ENCODE measurements at places on chromosomes 3 and 15.

DNA sequence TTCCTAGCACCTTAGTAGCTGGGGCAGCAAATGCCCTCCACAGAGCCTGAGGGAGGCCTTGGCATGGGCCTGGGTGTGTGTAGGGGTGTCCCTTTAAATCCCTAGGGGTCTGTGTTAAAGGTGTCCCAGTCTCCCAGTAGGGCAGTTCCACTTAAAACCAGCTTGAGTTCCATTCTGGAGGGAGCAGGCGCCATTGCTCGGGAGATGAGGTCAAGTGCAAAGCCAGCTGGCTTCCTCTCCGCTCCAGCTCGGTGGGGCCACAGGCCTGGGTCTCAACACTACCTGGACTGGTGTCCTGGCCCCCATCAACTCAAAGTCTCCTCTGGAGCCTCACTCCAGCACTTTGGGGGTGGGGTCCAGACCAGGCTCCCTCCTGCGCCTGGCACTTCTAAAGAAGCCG lies 25.2 kb downstream of the FEM1B start:
- no peak for DNase-seq

DNA sequence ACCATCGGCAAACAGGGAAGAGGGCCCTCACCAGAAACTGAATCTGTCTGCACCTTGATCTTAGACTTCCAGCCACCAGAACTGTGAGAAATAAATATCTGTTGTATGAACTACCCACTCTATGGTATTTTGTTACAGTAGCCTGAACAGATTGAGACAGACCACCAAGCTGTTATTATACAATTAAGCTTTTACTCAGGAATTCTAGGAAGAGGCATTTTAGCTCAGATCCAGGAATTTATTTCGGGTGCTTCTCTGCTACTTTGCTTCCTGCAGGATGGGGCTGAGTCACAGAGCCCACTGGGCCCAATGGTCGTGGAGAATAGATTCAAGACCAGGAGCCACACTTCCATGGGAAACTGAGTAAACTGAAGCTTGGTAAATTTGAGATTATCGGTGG lies 145.5 kb upstream of the PFN2 start:
- no peak for DNase-seq

DNA sequence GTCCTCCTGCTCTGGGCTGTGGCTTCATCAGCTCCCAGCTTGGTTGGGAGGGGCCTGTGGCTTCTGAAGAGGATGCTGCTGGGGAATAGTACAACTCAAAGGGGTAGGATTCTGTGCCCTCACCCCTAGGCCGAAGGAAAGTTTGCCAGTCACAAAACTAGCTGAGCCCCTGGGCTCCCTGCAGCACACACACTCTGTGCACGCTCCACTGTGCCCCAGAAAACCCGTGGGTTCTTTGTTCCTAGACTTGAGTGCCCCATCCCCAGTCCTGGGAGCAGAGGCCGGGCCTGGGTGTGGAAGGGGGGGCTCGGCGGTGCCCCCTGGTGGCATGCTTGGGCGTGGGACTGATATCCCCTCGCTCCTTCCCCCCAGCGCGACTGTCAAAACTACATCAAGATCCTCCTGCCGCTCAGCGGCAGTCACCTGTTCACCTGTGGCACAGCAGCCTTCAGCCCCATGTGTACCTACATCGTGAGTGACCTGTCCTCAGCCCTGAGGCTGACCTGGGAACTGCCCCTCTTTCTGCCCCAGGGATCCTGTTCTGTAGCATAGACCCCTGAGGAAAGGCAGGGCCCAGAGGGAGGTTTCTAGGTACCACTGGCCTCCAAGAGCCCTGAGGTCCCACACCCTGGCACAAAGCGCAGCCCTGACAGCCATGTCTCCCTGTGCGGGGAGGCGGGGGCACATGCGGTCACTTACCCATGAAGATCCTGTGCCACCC lies 14.2 kb downstream of the CIB1 start:
- DNase-seq = no peak

DNA sequence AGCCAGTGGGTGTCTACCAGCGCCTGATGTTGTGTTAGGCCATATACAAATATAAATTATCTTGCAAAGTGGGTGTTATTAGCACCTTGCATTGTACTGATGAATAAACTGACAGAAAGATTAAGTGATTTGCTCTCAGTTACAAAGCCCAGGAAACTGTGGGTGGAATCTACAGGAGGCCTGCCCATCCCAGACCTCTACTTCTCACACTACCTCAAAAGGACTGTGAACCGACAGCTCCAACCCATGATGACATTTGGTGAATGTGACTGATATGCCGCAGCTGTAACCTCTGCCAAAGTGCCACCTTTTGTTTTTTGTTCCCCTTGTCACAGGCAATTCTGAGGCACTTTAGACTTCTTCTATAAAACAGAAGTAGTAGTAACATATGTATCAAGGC lies 43.7 kb upstream of the KCNMB2 start:
- DNase-seq = no peak

- DNase-seq = no peak
Measured at GRCh38 chr3:36459177-36459576, 78.9 kb downstream of the STAC start.

- no peak for DNase-seq
Measured at GRCh38 chr3:108125153-108125543, 34.3 kb upstream of the CD47 start.

DNA sequence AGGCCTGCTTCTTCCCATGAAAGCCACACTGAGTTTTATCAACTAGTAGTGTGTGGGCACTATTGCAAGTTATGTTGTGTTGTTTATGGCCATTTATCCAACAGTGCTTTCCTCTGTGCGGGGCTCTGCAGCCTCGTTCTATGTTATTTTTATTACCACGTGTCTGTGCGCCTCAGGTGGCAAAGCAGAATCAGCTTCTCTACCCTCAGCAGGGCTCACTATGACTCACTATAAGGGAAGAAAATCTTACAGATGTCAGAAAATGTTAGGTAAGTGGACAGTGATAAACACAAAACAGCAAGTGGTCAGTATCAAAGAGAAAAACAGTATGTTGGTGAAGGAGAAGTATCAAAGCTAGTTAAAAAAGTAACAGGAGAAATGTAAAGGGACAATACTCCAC lies 61.4 kb downstream of the MOBP start:
- DNase-seq = no peak

DNA sequence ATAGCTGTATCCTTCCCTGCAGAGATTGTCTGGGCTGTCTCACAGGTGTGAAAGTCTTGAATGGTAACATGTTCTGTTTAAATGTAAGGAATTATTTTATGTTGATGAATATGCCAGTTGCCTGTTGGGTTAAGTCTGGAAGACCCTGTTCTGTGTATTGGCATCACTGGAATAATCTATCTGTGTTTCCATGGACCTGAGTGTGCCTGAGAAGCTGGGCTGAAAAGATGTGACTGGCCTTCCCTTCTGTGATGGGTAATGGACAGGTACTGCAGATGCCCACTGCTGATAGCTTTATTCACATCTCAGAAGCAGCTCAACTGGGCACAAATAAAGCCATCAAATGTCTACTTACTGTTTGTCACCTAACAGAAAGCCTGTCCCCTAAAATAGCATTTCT lies 196.3 kb downstream of the FNDC3B start:
- no peak for DNase-seq

- DNase-seq = no peak
Measured at GRCh38 chr15:76345583-76345879, 9.0 kb downstream of the ISL2 start.

- no peak for DNase-seq
Measured at GRCh38 chr3:157156837-157157635, 2.9 kb downstream of the CCNL1 start.

DNA sequence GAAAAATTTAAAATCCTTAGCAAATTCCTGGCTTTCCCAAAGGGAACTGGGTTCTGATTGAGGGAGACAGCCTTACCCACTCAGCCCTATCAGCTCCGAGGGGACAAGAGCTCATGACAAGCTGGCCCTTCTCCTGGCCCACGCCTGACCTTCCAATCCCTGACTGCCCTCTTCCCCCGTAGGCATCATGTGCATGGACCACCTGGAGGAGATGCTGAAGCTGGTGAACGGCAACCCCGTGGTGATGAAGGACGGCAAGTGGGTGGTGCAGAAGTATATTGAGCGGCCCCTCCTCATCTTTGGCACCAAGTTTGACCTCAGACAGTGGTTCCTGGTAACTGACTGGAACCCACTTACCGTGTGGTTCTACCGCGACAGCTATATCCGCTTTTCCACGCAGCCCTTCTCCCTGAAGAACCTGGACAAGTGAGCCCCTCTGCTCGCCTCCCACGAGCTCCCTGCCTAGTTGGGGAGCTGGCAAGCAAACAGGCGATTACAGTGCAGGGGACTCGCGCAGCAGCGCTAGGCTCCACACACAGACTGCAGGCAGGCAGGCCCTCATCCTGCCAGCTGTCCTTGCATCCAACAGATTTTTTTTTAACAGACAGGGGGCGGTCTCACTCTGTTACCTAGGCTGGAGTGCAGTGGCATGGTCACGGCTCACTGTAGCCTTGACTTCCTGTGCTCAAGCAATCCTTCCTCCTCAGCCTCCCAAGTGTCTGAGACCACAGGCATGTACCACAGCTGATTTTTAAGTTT lies 16.8 kb downstream of the RPUSD3 start:
- DNase-seq = peak; percentile 36

DNA sequence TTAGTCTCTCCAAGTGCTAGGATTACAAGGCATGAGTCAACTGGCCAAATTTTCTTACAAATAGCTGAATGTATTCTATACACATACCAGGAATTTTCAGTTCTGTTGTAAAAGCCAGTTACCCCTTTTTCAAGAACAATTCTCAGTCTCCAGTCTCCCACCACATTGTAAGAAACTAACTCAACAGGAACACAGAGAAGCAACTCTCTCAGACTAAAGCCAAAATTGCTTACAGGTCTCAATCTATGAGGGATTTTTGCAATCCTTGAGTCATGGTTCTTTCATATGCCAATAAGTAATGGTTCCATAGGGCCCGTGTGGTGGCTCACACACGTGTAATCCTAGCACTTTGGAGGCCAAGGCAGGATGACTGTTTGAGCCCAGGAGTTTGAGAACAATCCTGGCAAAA lies 8.5 kb downstream of the IP6K2 start:
- DNase-seq = no peak

DNA sequence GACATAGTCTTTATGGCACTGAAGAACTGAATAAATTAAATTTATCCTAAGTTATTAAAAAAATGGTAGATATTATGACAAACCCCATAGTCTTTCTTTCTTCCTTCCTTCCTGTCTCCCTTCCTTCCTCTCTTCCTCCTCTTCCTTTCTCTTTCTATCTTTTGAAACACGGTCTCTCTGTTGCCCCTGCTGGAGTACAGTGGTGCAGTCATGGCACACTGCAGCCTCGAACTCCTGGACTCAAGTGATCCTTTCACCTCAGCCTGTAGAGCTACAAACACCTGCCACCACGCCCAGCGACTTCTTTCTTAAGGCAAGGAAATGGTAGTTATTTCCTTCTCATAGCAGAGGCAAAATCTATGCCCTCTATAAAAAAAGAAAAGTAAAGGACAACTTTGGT lies 354.6 kb downstream of the GAP43 start:
- DNase-seq = no peak

DNA sequence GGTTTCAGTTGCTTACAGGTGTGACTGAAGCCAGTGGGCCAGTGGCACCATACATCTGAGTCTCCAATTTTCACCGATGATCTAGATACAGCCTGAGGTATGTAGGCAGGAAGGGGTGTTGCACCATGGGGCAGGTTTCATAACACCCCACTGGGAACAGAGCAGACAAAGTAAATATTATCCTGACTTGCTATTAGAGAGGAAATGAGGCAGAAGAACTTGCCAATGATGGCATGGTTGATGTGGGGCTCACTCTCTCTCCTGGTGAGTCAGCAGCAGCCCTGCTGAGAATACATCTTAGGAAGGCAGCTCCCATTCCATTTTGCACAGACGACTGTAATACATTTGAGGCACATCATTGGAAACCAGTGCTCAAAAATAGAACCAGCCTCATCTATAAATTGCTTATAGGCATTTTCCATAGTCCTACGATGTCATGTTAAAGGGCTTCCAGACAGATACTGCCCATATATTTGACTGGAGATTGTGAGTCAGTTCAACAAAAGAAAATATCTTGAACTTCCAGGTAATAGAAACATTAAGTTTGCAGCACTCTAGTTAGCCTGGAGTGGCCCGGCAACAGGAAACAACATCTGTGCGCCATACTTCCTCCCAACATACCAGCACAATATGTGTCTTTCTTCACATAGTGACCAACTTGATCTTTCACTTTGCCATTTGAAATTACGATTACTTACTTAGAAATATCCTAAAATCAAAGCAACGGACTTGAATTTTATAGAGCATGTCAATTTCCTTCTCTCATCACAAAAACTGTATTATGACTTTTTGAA lies 175.5 kb downstream of the NECTIN3 start:
- DNase-seq = no peak

DNA sequence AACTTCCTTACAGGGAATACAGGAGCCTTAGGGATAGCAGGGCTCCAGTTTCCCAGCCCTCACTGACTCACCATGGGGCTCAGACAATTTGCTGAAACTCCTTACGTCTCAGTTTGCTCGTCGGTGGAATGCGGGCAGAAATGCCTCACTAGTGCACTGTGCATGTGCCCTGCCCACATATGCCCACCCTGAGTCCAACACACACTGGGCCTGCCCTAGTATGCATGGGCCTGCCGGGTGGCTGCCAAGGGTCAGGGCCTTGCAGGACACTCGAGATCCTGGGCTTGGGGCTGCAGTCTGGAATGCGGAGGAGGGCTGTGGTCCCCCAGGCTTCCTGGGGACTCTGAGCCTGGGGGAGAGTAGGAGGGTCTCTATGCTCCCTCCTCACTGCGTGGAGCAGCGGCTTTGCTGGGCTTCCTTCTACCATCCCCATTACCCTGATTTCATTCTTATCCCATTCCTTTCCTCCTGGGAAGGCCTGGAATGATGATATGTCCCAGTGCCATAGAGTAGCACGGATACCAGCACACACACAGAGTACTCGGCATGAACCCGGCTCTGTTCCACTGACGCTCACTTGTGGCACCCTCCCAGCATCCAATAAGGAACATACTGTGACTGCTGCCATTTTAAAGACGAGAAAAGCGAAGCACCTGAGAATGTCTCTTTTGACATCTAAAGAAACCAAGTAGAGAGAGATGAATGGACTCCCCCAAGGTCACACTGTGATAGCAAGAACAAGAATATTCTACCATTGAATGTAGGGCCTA lies 124.2 kb downstream of the ASB7 start:
- DNase-seq = no peak

- no peak for DNase-seq
Measured at GRCh38 chr3:176119826-176120225, 1077.5 kb downstream of the TBL1XR1 start.

DNA sequence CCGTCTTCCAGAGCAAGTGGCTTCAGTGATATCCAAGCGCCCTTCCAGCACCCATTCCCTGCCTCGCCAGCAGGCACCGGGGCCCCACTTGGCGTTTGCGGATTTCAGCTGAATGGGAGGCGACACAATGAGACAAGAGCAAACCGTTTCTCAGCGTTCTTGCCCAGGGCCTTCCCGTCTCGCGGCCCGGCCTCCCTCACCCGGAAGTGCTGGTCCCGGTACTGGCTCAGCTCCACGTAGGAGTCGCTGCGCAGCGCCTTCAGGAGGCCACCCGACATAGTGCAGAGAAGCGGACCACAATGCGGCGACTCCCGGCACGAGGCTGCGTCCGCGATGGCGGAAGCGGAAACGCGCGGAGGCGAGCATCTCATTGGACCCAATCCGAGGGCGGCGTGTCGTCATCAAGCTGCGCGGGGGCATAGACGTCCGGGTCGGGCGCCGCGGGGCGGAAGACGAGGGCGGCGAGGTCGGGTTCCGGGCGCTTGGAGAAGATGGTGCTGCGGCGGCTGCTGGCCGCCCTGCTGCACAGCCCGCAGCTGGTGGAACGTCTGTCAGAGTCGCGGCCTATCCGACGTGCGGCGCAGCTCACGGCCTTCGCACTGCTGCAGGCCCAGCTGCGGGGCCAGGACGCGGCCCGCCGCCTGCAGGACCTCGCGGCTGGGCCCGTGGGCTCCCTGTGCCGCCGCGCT lies at the start of gene NCBP2:
Gene NCBP2, minus strand, starts transcription at position 303 of the 689 bp plus-strand sequence. Its CDS starts 25 bp downstream, at position 278.
- DNase-seq = peak; percentile 99
